Activated CD4-positive, alpha-beta memory T cell treated with anti-CD3 and anti-CD28 coated beads, Interleukin-2, amount 10 ng/mL, durations not matched to agents 7 days and 5 days (primary cell): ENCODE measurements at places on chromosomes 1 and 21. TPM values are rescaled to one million over a fixed set of nuclear protein-coding genes. Genes with fewer than 3 reads are reported as not detected.

DNA sequence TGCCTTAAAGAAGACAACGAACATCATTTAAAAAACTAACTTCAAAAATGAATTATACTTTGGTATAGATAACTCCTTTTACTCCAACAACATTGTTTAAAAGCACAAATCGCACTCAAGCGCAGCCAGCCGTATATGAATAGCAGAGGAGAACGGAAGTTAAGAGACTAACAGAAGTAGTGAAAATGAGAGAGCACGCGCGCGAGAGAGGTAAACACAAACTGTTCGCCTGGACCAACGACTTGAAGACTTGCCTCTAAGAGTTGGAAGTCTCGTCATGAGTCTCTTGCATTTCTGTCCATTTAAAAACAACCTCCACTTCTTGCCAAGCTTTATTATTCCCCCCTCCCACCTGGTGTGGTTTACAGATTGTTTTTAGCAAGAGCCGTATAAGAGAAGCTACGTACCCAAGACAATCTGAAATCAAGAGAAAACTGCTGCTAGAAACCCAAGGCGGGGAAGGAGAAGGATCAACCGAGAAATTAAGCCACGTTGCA, 479 bp downstream of the SELENOF start:
- peak; percentile 49 for DNase-seq

DNA sequence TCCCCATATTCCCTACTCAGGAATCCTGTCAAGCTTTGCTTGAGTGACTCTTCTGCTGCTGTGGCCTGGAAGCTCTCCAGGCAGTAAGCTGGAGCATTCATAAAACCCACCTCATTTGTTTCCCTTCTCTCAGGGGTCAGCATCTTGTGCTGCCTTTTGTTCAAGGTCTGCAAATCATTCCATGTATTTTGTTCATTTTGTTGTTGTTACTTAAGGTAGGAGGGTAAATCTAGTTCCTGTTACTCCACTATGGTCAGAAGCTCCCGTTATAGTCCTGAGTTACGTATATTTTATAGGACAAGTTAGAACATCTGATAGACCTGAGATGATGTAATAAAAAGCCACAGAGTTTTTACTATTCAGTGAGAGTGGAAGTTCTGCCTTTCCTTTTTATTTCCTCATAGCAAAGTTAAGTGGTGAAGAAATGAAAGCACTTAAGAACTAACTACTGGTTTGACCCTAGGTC, 9.9 kb downstream of the SYNJ1 start:
- no peak for DNase-seq

RAB29 gene
- 72.3 TPM for total RNA-seq

DNA sequence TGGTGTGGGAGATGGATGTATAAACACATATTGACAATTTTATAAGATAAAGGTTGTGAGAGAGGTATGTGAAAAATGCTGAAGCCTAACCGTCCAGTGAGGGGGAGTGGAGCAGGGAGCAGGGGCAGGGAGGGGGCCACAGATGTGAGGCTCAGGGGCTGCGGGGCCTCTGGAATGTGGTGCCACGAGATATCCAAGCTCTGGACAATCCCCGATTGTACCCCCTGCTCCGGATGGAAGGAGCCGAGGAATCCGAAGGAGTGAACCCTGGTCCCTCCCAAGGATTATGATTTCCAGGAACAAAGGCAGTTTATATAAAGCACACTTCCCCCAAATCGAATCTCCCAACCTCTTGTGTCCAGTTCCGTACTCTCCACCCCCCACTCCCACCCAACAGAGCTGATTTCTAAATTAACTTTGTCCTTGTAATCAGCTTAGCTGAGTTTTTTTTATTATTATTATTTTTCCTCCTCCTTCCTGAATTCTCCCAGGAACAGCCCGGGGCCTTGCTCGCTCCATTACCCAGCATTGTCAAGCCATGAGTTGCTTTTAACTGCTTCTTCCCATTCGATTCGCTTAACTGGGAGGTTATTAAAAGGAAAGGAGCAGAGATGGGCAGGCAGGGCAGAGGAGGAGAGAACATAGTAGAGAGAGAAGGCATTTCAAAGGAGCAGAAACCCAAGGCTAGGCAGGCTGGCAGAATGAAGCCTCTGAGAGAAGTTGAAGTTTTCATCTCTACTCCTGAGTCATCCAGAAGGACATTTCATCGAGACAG, 9.4 kb downstream of the KIRREL1 start:
- no peak for DNase-seq

NBPF6 gene
- not detected for total RNA-seq

GRCh38 chr1:53077599-53077965, 15.6 kb downstream of the PODN start:
- no peak for DNase-seq

SELP gene
- 0.83 TPM for total RNA-seq

- no peak for DNase-seq
Observed at GRCh38 chr1:17825273-17826164, 70.4 kb downstream of the ACTL8 start.

- DNase-seq, result no peak
Observed at GRCh38 chr1:163872067-163872466, 550.3 kb downstream of the NUF2 start.

DNA sequence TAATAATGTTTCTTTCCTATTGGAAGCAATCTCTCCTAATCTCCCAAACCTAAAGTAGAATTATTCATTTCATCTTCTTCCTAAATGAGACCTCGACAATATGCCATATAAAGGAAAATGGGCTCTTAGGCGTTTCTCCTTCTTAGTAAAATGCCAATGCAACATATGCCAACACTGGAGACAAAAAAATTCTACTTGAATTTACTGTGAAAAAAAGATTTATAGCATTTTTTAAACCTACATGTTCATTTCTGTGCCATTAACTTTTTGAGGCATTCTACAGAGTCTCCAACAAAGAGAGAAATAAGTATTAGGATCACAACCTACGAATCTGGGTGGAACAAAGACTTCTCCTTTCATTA, 1.3 kb downstream of the WDR47 start:
- no peak for DNase-seq

FAM72C gene
- 21.0 TPM for total RNA-seq

RGS1 gene
- total RNA-seq, result 69.2 TPM

NFIA gene
- total RNA-seq, result 3.0 TPM

DNA sequence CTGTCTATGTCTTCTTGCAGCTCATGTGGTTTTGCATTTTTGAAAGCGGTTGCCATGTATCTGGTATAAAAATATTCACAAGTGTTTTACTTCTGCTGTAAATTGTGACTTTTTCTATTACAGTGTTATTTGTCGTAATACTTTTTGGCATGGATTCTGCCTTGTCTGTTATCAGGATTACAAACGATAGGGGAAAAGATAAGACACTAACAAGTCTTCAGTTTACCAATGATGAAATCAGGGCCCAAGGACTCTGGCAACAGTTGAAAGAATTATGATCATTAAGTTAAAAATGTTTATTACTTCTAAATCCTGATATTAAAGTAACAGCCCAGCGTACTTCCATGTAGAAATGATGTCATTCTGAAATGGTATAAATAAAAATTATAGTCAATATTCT, 298.8 kb downstream of the KIF26B start:
- no peak for DNase-seq

DNA sequence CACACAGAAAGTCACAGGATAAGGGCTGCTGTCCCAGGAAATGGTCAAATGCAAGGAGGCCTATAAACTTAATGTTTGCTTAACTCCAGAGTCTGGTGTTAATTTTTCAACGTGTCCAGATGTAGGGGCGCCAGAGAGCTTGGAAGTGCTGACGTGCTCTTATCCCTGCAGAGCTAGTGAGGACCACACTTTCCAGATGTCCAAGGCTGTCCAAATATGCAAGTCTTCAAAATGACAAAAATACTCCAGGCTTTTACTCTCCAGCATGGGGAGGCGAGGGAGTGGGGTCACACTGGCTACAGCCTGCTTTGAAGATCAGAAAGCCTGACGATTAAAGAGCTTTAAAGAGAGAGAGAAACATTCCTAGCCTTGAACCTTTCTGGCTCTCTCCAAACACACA, 57.6 kb downstream of the ABCA4 start:
- no peak for DNase-seq

CBR3 gene
- 29.0 TPM for total RNA-seq

RAB42 gene
- not detected for total RNA-seq

DNA sequence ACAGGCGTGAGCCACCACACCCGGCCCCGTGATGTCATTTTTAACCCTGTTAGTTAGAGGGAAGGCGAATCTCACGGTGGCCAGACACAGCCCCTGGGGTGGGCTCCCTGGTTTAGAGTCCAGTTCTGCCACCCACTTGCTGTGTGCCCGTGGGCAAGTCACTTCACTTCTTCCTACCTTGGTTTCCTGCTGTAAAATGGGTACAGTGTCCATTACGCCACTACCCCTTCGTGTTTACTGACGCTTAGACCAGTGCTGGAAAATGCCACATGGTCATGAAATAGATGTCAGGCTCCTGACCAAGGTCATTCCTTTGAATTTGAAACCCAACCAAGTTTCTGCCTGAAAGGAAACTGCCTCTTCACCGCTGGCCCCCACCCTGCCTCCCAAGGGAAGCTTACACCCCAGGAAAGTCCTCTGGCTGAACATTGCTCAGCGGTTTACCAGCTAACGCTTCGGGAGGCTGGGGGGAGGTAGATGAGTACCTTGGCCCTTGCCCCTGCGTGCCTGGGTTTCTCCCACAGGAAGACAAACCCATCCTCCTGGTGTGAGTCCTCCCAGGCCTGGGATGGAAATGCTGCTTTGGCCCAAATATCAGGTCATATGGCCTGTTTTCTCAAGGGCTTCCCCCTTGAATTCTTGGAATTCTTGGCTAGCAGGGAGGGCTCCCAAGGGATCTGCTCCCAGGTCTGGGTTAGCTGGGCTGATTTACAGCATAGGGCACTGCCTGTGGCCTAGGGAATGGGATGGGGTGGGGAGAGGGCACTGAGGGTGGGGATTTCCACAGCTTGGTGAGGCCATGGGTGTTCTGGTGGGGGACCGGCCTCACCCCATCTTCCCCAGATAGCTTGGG, 7.6 kb upstream of the AADACL4 start:
- DNase-seq, result no peak

MCOLN3 gene
- total RNA-seq, result 2.5 TPM

DNA sequence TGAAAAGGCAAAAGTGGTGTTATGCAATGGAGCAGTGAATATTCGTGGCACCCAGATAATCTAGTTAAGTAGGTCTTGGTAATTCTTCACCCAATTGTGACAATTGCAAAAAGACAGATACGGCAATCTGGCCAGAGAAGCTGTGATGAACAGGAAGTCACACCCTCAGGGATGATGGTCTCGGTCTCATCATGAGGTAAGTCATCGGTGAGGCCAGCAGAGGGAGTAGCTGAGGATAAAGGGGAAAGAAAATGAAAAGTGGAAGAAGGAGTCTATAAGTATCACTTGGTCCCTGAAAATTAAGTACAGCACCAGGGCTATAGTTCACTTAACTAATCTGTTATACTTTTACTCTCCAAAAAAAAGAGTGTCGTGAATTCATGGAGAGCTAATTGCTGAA, 258.8 kb upstream of the NCAM2 start:
- no peak for DNase-seq

GRCh38 chr1:110593902-110594301, 12.3 kb downstream of the KCNA2 start:
- no peak for DNase-seq

ABCA4 gene
- not detected for total RNA-seq

GRCh38 chr1:60906526-60906925, 175.8 kb upstream of the NFIA start:
- DNase-seq, result no peak

DNA sequence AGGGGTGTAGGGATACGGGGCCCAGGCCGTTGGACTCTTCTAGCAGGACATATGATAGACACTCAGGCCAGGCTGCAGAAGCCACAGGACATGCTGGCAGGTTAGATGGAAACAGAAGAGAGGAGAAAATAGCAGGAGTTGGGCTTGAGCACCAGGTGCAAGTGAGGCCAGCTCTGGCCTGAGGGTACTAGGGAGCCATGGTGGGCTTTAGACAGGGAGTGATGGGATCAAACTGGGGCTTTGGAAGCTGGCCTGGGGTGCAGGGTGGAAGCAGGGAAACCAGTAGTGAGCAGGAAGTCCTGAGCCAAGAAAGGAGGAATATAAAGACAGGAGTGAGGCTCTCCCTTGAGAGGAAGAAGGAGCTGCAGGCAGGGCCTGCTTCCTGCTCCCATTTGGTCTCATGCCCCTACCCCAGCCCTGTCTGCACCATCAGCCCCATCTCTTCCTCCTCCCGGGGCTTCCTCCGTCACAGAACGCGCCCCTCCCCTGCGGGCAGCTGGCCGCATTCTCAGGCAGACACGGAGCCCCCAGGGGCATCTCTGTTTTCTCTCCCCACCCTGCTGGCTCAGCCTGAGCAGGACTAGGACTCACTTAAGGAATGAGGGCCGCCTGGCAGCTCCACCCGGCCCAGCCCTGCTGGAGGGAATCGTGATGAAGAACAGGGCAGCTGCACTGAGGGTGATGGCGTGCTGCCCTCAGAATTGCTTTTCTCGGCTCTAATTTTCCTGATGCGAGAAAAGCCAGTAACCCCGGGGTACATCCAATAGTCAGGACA, 165.5 kb upstream of the TMEM51 start:
- no peak for DNase-seq

- no peak for DNase-seq
Observed at GRCh38 chr1:54956726-54957125, 23.7 kb upstream of the TMEM61 start.

RGS13 gene
- total RNA-seq, result not detected

UBL4B gene
- not detected for total RNA-seq

RCSD1 gene
- total RNA-seq, result 158 TPM

DNA sequence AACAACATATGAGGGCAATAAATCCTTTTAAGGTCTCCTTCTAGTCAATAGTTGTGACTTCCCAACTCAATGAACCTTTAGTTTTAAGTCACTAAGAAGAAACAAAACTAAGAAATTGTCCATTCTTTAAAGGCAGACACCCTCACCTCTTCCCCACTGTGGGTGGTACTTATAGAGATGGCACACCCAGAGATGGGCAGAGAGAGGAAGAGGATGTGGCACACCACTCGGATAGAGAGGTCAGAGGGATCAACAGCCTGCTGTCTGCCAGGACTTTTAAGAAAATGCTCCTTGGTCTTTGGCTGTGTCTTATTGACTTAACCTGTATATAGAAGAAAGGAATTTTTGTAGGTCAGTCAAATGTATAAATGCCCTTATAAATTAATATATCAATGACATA, 45.1 kb downstream of the FASLG start:
- DNase-seq, result peak; percentile 55

DNA sequence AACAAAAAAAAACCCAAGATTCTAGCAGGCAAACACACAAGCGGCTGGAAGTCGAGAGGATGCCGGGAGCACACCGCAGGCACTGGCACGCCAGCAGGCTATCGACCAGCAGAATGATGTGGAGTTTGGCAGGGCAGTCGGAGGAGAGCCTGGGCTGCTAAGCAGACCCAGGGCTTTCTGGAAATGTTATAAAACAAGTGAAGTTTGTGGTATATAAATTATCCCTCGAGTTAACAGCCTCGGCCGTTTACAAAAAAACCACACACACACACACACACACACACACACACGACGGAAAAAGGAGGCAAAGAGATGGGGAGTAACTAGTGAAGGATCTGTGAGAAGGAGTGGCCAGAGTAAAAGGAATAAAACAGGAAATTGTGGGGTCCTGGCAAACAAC, 87.2 kb upstream of the IVNS1ABP start:
- no peak for DNase-seq
